ENCODE measurements at places on chromosomes 12 and 14.
A peak's percentile ranks its signal among the peaks of the same experiment; 100 is the strongest.

GRCh38 chr12:104930388-104931326 lies 27.4 kb downstream of the SLC41A2 start:
- DNase-seq, result no peak

GRCh38 chr14:104796687-104797081 lies 1.1 kb upstream of the AKT1 start:
- no peak for DNase-seq

GRCh38 chr12:4446335-4446734 lies 720 bp upstream of the FGF6 start:
- DNase-seq, result no peak

DNA sequence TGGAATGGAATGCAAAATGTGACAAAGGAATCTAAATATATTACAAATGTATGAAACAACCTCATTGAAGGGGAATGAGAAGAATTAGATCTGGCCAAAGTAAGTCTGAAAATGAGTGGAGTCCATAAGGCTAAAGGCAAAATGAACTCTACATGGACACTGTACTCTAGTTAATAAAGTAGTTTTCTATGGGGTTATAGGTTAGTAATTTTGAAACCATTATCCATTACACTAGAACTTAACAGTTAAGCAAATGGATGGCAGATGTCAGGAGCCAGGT lies 222.1 kb downstream of the NUAK1 start:
- no peak for DNase-seq

GRCh38 chr14:74784634-74785033 lies 21.5 kb downstream of the YLPM1 start:
- DNase-seq, result no peak

DNA sequence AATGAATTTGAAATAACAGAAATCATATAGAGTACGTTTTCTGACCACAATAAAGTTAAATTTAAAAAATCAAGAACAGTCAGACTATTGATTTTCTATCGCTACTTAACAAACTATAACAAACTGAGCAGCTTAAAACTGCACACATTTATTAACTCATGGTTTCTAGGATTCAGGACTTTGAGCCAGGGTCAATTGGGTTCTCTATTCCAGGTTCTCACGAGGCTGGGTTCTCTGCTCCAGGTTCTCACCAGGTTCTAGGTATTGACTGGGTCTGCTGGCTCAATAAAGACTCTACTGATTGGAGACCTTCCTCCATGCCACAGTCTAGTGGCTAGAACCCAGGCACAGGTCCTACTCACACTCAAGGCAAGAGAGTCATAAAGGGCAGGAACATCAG lies 22.8 kb downstream of the ABCC9 start:
- DNase-seq, result no peak

DNA sequence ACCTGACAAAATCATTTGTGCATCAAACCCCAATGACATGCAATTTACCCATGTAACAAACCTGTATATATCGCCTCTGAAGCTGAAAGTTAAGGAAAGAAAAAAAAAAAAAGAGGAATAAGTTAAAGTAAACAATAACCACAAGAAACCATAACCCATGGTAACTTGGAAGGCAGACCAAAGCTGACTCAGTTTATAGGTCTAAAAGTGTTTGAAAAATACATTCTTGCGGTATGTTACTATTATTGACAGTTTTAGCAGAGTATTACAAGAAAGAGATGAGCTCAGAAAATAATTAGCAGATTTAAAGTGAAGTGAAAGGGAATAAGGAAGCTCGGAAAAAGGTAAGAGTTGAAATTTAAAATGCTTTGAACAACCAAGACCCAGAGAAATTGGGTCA lies 34.4 kb upstream of the MGAT4C start:
- no peak for DNase-seq

DNA sequence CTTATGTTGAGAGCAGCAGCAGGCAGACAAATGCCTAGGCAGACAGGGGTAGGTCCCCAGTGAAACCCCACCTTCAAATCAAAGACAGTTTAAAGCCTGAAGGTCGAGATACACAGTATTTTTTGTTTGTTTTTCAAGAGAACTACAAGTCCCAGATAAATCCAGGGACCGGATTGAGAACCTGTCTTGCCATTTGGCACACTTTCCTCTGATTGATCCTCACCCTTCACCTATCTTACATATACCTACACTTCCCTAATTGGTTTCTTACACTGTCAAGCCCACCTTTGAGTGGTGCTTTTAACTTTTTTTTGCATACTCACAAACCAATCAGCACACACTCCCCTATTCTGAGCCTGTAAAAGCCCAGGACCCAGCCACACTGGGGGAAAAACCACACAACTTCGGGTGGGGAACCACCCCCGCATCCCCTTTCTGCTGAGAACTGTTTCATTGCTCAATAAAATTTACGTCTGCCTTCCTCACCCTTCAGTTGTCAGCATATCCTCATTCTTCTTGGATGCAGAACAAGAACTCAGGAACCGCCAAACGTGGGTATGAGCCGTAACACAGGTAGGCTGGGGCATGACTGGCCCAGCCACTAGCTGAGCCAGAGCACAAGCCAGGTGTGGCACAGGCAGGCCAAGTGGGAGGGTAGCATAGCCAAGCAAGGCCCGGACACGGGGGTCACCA lies 11.1 kb downstream of the DICER1 start:
- DNase-seq, result peak; percentile 3

GRCh38 chr14:23608454-23608853 lies 27.7 kb upstream of the DHRS2 start:
- DNase-seq, result no peak

DNA sequence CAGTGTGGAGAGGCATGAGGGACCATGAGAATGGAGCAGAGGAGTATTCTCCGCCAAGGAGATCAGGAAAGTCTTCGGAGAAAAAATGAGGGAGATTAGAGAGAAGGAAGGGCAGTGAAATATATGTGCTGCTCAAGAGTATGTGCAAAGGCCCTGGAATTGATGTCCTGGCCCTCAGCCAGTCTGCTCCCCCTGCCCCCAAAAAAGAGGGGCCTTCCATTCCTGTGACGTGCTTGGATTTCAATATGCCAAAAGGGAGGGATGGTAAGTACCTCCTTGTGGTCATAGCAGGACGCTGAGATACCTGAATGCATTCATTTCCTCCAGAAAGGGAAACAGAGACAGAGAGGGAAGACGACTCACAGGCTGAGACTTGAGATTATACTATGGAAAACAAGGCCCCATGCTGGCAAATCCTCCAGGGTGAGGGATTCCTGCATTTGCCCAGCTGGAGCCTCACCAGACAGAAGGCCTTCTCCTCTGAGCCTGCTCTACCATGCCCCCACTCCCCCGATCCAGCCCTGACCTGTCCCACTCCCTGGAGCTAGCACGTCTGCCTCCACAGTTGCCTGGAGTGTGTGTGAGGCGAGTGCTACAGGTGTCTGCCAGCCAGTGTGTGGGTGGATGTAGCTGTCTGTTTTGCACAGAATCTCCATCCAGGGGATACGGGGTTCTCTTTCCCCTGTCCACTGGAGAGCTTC lies 3.9 kb upstream of the RARG start:
- DNase-seq, result no peak

DNA sequence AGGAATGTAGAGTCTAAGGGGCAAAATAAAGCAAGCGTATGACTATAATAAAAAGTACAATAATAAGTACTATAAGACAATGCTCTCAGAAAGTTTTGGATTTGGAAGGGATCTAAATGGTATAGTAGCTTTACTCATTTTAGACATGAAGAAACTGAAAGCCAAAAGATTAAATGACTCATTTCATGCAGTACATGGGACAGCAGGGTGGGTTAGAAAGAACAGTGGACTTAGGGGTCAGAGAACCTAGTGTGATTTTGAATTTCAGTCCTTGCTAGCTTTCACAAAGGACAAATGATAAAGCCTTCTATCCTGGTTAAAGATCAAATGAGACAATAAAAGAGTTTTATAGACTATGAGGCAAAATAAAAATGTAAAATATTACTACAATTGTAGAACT lies 6.8 kb upstream of the LEMD3 start:
- DNase-seq, result no peak

All from CD4-positive, alpha-beta T cell treated with Interferon gamma for 1 hour (primary cell).